ENCODE measurements at places on chromosomes 3 and 15.

- no peak overlapping the region for H3K4me3 ChIP-seq
- H3K27me3 ChIP-seq: no peaks in the 10 kb centered on the region
- no peaks in the 10 kb centered on the region for H3K36me3 ChIP-seq
- no peaks in the 10 kb centered on the region for H3K4me1 ChIP-seq
- no peak for DNase-seq
These were observed 161.3 kb downstream of the OCA2 start for GRCh38 chr15:27937851-27938250.

DNA sequence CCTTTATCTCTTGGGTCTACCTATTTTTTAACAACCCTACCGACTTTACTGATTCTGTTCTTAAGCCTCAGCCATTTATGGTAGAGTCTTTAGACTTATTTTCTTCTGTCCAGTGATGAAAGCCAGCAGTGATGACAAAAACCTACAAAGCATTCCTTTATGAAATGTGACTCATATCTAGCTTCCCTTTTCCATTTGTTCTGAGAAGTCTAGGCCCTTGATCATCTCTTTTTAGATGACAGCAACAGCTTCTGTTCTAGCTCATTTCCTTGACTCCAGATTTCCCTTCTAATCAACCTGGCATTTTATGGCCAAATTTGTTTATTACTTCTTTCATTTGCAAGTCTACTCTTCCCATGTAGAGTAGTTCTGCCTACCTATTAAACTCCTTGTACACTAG is 36.1 kb downstream of the CFAP44 start:
- DNase-seq: no peak
- H3K27ac ChIP-seq: no peak overlapping the region
- peaks cover 15% of the 10 kb centered on the region for H3K36me3 ChIP-seq

- H3K27ac ChIP-seq: no peak within 1 kb of the TSS
- H3K36me3 ChIP-seq: no peaks in the 10 kb centered on the region
- peak within 1 kb of the TSS; percentile 40 for H3K4me3 ChIP-seq
- H3K4me1 ChIP-seq: peaks cover 8% of the 10 kb centered on the region
- H3K27me3 ChIP-seq: peaks cover 46% of the 10 kb centered on the region
These were observed at the start of gene CACNA1D for GRCh38 chr3:53493963-53494791. CACNA1D (plus strand) TSS chr3:53494611; CDS start chr3:53495167, 556 bp downstream.

DNA sequence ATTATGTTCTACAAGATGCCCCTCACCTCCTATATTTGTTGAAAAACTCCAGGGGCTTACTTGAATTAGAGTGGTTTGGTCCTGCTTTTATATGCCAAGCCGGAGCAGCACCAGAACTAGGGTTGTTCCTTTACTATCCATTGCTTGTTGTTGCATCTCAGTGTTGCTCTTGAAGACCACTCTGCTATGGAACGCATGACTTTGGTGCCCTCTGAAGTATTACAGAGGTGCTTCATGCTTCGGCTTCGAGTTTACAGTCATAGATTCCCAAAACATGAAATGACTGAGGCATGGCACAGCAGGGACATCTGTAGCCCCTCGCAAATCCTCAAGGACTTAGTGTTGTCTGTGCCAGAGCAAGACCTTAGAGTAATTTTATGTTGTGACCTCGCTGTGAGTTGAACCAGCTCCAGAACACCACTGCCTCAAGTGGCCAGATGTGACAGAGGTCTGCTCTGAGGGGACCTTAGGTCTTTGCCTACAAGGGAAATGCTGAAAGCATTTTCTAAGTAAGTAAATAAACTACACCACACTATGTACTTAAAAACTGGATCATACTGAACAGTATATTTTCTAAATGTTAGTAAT is 67.2 kb upstream of the SIAH2 start:
- H3K27ac ChIP-seq: no peak overlapping the region
- no peaks in the 10 kb centered on the region for H3K4me1 ChIP-seq
- H3K36me3 ChIP-seq: no peaks in the 10 kb centered on the region
- no peak for DNase-seq
- peaks cover 13% of the 10 kb centered on the region for H3K27me3 ChIP-seq
- H3K4me3 ChIP-seq: no peak overlapping the region

GRCh38 chr15:74311734-74312444 is 55.6 kb downstream of the CYP11A1 start:
- H3K4me1 ChIP-seq: peaks cover 30% of the 10 kb centered on the region
- H3K27ac ChIP-seq: no peak overlapping the region
- no peak for DNase-seq
- H3K36me3 ChIP-seq: no peaks in the 10 kb centered on the region
- H3K27me3 ChIP-seq: peaks cover 2% of the 10 kb centered on the region
- H3K4me3 ChIP-seq: no peak overlapping the region

GRCh38 chr15:59569477-59569876 is 42.1 kb upstream of the GCNT3 start:
- no peaks in the 10 kb centered on the region for H3K27me3 ChIP-seq
- H3K4me3 ChIP-seq: no peak overlapping the region
- H3K4me1 ChIP-seq: no peaks in the 10 kb centered on the region
- H3K27ac ChIP-seq: no peak overlapping the region
- DNase-seq: no peak

GRCh38 chr3:75232216-75232615 is 431.9 kb upstream of the FRG2C start:
- no peaks in the 10 kb centered on the region for H3K36me3 ChIP-seq
- no peaks in the 10 kb centered on the region for H3K4me1 ChIP-seq
- H3K27ac ChIP-seq: no peak overlapping the region
- peaks cover 9% of the 10 kb centered on the region for H3K27me3 ChIP-seq

- no peaks in the 10 kb centered on the region for H3K4me1 ChIP-seq
- H3K27ac ChIP-seq: no peak overlapping the region
- no peak overlapping the region for H3K4me3 ChIP-seq
- DNase-seq: no peak
These were observed 338.8 kb downstream of the VPS13C start for GRCh38 chr15:61721418-61721817.

DNA sequence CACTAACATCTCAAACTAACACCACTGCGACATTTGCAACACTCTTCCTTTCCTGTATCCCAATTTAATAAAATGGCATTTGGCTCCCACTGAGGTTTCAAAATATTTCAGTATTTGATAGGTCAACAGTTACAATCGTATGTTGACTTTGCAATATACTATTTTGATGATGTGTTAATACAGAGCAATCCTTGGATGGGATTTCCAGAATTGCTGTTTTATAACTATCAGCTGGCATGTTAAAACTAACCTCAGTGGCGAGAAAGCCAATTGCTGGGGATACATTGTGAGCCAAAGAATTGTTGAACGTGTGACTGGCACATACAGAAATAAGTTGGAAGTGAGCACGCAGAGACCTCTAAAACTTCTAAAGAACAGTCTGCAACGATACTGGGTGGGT is 226.1 kb upstream of the LYSMD4 start:
- H3K27ac ChIP-seq: no peak overlapping the region
- H3K27me3 ChIP-seq: peaks cover 6% of the 10 kb centered on the region
- no peak for DNase-seq

DNA sequence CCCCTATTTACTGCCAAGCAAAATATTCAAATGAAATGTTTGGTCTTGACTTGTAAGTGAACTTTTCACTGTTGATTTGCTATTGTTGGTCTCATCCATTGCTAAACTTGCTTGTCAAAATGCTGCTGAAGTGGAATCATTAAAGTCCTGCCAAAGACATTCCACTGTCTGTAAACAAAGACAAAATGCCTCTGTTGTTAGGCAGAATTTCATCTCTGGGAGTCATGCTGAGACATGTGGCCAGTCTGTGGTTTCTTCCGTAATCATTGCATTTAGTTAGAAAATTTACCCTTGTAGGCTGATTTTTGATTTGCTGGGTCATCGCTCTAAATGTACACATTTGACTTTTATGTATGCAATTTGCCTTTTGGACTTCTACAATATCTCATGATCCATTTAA is 577.7 kb downstream of the MECOM start:
- no peak for DNase-seq
- H3K36me3 ChIP-seq: no peaks in the 10 kb centered on the region
- H3K27ac ChIP-seq: no peak overlapping the region
- H3K4me3 ChIP-seq: no peak overlapping the region

DNA sequence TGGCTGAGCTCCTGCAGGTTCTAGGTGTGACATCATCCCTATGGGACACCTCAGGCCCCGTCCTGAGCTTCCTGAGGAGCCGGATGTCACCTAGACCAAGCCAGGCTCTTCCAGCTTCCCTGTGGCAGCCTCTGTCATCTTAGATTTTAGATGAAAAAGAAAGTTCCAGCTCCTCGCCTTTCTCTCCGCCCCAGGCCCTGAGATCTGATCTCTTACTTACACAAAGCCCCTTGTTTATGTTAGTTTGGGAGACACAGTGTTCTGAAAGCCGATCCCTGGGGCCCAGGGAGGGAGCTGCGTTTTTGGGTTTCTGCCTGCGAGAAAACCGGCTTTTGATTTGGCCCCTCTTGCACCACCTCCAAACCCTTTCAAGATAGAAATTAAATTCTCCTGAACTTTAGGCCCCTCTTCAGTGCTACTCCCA is 40.2 kb upstream of the FAM107A start:
- H3K4me3 ChIP-seq: no peak overlapping the region
- no peak overlapping the region for H3K27ac ChIP-seq
- no peaks in the 10 kb centered on the region for H3K4me1 ChIP-seq

DNA sequence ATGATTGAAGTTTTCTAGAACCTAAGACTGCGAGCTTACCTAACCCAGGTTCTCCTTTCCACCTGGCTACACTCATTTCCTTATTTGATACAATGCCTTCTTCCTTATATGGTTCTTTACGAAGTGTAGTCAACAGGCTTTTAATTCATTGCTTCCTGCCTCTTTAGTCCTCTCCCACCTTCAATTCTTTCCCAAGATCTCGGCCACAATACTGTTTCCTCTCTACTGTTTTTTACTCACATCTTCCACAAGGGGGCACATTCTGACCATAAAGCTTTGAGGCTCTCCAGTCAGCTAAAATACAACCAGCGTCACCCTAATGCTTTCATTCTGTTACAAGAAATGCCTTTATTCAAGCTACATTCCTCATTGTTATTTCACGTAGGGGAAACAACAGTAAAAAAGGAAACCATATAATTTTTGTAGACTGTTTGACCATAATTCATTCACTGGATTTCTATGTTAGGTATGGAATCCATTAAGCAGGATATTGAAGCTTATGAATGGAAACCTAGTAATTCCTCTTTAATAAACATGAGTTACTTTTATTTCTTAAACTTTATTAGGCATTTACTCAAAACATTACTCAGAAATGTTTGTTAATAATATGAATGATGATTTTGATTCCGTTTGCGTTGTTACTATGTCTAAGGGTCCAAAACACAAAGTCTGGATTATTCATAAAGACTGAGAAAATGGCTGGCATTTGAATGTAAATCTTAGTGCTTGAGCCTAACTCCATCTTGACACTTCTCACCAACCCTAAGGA is 29.5 kb upstream of the VEPH1 start:
- no peak overlapping the region for H3K4me3 ChIP-seq
- H3K27ac ChIP-seq: no peak overlapping the region
- H3K27me3 ChIP-seq: no peaks in the 10 kb centered on the region
- no peaks in the 10 kb centered on the region for H3K4me1 ChIP-seq

DNA sequence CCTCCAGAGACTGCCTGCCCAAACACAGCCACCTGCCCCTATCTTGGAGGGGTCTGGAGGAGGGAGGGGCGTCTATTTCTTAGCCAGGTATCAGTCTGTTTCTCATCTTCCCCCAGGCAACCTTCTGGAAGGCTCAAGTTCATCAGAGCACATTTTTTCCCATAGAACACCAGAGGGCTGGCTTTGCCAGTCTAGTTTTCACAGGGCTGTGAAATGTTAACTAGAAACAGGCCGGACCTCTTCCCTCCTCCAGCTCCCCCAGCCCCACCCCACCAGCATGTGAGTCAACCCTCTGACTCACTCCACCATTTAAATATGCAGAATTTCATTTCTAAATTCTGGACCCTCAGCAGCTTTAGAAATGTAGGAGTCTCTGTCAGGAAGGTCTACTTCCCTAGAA is 66.9 kb downstream of the SLCO2A1 start:
- peaks cover 2% of the 10 kb centered on the region for H3K27me3 ChIP-seq
- DNase-seq: no peak
- no peak overlapping the region for H3K27ac ChIP-seq
- H3K4me1 ChIP-seq: no peaks in the 10 kb centered on the region
- H3K36me3 ChIP-seq: no peaks in the 10 kb centered on the region

DNA sequence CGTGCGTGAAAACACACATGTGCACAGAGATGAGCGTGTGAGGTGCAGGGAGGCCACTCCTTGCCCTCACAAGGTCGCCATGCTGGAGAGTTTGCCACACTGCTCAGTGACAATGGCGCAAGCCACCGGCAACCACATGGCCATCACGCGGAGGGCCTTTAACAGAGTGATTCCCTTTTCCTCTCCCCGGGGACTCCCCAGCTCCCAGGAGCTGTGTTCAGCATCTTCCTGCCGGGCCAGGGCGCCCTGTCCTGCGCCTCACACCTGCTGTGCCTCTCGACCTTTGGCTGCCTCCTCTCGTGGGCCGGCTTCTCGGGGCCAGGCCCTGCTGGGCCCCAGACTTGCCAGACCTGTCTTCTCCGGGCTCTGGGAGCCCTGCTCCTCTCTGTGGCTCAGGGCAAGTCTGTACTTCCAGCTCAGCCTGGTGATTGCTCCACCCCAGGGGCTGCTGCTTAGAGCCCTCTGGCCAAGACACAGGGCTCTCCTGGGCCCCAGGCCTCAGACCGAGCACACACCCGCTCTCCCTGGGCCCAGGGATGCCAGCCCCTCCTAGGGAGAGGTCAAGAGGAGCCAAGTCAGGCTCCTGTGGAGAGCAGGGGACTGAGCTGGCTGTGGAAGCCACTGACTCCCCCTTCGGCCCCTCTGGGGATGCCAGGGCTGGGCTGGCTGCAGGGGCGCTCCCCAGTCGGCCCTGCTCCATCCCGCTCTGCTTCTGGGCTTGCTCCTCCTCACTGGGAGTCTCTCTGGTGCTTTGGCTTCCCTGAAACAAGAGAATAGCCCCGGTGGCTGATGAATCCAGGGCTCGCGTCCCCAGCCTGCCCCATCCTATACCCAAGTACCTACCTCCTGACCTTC is 5.6 kb downstream of the CCDC9B start:
- H3K4me1 ChIP-seq: peaks cover 16% of the 10 kb centered on the region
- no peak for DNase-seq
- no peak overlapping the region for H3K27ac ChIP-seq
- H3K36me3 ChIP-seq: no peaks in the 10 kb centered on the region
- H3K27me3 ChIP-seq: no peaks in the 10 kb centered on the region
- no peak overlapping the region for H3K4me3 ChIP-seq

DNA sequence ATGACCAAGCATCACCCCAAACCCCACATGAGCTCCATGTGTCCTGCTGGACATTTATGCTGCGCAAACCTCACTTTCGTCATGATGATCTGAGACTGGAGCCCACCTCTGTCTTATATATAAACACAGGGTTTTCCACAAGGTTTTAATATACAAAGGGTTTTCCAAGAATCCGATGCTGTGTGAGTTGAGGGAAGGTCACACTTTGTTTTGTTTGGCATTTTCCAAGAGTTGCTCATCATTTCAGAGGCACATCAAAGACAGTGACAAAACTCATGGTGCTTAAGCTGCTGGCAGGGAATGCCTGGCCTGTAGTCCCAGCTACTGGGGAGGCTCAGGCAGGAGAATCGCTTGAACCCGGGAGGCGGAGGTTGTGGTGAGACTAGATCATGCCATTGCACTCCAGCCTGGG is 20.0 kb downstream of the EFCC1 start:
- no peak overlapping the region for H3K27ac ChIP-seq
- no peak for DNase-seq
- no peaks in the 10 kb centered on the region for H3K36me3 ChIP-seq
- peaks cover 31% of the 10 kb centered on the region for H3K4me1 ChIP-seq

- DNase-seq: no peak
- H3K27ac ChIP-seq: no peak overlapping the region
- H3K4me1 ChIP-seq: peaks cover 24% of the 10 kb centered on the region
- H3K36me3 ChIP-seq: peaks cover 54% of the 10 kb centered on the region
- no peaks in the 10 kb centered on the region for H3K27me3 ChIP-seq
- no peak overlapping the region for H3K4me3 ChIP-seq
These were observed 8.3 kb downstream of the POLG start for GRCh38 chr15:89326316-89326715.

GRCh38 chr3:100401674-100402041 is 319 bp downstream of the LNP1 start:
- H3K36me3 ChIP-seq: peaks cover 31% of the 10 kb centered on the region
- peaks cover 68% of the 10 kb centered on the region for H3K4me1 ChIP-seq
- peak overlapping the region; percentile 96 for H3K4me3 ChIP-seq
